Stimulated activated CD8-positive, alpha-beta memory T cell treated with anti-CD3 and anti-CD28 coated beads, Interleukin-7, amount 100 ng/mL, for 1 hour (primary cell): ENCODE measurements at places on chromosomes 7 and 10.

DNA sequence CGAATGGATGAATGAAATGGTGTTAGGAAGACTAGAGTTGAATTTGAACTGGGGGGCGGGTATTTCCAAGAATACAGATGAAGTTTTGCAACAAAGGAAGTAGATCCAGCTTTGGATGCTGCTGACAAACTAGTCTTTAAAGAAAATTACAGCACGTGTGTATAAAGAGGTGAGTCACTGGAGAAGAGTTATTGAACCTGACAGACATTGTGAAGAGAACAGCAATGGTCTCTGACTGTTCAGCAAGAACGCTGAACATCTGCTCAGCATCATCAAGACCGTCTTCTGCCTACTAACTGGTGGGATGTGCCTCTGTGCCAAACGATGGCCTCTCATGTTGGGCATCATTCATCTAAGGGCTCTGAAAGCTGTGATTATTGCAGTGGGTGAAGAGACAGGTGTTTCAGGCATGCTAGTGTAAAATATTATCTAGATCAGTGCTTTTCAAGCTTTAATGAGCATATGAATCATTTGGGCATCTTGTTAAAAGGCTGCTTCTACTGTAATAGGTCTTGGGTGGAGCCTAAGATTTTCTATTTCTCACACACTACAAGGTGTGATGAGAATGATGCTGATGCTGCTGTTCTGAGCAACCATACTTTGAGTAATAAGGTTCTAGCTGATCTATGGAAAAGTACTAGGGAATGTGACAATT is 291.3 kb downstream of the PTEN start:
- DNase-seq, result no peak

- no peak for DNase-seq
Measured at GRCh38 chr7:98771941-98772603, 97.7 kb downstream of the TMEM130 start.

- no peak for DNase-seq
Measured at GRCh38 chr7:155803418-155804376, 8.6 kb downstream of the SHH start.

DNA sequence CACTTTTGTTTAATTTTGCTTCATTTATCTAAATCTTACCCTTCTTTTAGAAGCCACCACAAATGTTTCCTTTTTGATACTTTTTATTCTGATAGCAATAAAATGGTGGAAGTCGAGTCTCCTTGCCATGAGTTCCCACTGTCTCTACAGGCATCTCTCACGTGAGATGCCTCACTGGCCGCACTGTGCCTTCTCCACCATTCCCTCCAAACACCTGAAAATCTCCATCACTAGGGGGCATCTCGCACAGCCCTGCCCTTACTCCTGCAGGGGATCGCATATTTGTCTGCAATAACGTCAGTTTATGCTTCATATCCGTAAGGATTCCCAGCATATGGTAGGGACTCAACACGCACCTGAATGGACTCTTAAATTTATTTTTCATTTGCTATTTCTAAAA is 56.3 kb upstream of the NCAPG2 start:
- DNase-seq, result no peak

- no peak for DNase-seq
Measured at GRCh38 chr10:50470345-50470744, 153.4 kb downstream of the SGMS1 start.

DNA sequence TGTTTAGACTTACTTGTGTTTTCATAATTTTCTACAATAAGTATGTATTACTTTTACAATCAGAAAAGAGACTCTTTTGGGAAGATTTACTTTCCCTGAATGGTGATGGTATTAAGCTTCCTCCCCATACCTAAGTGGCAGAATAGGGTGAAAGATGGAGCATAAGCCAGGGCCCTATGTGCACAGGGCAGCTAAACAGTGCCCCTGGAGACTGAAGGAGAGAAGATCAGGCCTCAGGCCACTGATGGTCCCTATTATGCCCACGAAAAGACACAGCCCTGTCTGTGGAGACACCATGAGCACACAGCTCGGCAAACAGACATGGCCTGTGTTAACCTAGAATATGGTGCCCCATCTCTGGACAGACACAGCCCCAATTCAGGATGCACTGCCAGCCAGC is 139.4 kb downstream of the OAT start:
- DNase-seq, result no peak

GRCh38 chr10:51052163-51052562 is 22.1 kb upstream of the PRKG1 start:
- no peak for DNase-seq

DNA sequence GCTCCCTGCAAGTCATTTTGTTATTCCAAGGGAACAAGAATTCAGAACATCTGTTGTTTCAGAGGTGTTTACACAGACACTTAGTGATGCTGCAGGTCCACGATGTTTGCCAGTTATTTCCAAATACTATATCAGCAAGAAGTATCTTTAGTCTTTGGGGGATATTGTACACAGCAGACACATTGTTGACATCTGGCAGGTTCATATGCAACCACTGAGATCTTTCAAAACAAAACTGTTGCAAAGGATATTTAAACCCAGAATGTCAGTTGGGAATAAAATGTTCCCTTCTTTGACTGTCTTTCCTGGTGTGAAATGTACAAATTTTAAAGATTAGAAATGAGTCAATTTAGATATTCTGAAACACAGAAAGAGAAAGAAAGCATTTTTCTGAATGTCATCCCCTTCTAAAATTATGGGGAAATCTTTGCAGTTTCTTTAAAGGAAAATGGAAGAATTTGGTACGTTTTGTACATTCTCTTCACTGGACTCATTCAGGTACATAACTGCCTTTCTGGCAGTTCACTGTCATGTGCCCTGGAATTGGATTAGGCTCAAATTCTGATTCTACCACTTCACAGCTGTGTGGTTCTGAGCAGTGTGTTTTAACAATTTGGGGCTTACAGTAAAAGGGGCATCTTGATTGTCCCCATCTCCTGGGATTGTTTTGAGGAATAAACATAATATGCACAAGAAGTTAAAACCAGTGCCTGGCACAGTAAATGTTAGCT is 40.3 kb upstream of the CELF2 start:
- no peak for DNase-seq

- no peak for DNase-seq
Measured at GRCh38 chr7:88208521-88208920, 11.3 kb downstream of the SRI start.

DNA sequence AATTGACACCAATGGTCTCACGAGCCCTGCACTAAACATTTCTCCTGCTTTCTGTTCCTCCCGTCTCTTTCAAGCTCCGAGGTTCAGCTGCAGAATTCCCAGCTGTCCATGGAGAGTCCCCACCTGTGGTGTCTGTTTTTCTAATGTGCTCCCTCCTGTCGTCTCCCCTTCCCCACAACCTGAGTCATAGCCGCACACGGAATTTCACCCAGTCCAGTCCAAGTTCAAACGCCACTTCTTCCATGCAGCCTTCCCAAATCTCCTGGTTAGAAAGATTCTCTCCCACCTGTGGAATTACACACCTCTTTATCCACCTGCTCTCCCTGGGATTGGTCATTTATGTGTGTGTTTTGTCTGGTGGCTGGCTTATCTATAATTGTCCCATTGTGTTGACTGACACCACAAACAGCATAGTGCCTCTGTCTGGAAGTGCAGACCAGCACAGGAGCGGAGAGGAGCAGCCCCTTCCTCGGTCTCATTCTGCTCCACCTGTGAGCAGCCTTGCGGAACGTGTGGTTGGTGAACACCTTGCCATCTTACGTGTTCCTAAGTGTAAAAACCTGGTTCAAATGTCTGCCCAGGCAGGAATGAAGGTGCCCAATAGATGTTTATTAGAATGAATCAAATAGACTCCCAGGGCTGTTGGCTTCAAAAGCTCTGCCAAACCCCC is 3.3 kb upstream of the DIP2C start:
- no peak for DNase-seq

GRCh38 chr7:23542752-23543151 is 11.0 kb upstream of the TRA2A start:
- DNase-seq, result no peak

DNA sequence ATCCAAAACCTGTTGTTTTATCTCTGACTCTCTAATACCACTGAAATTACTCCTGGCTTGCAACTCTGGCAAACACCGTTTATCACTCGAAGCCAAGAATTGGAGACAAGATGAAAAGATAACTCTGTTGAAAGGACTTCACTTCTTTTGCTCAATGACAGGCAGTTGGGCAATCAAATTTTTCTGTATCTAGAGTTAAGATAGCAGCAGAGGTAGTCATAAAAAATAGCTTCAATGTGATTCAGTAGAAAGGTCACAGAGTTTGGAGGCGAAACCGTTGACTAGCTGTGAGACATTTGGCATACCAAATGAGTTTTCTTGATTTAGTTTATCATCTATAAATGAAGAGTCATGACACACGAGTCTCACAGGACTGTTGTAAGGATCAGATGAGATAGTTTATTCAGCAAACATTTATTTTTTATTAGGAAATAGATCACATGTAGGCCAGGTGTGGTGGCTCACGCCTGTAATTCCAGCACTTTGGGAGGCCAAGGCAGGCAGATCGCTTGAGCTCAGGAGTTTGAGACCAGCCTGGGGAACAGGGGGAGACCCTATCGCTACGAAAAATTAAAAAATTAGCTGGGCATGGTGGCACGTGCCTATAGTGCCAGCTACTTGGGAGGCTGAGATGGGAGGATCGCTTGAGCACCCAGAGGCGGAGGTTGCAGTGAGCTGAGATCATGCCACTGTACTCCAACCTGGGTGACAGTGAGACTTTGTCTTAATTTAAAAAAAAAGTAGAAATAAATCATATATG is 23.6 kb downstream of the AKR1B1 start:
- DNase-seq, result no peak

DNA sequence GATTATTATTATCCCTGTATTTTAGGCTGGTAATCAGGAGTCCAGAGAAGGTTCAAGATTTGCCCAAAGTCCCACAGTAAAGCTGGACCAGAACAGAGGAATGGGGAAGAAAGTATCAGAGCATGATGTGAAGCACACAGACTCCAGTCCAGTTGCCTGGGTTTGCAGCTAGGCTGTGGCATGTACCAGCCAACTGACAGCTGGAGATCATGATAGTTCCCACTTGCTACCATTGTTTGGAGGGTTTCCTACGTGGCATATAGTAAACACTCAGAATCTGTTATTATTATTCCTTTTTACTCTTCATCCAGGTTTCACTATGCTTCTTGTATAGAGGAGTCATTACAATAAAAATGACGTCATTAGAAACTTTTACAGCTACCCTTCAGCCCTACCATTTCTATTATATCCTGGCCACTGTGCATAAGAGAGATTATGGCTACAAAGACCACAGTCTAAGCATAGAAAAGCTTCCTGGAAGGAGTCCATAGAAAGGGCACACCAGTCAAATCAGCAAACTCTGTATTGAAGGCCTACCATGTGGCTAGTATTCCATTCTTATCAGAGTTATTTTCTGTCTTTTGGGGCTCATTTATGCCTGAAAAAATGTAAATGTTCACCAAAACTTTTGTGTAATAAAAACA is 66.6 kb downstream of the MTPN start:
- no peak for DNase-seq

GRCh38 chr7:55520426-55521140 is 51.7 kb downstream of the VOPP1 start:
- no peak for DNase-seq

DNA sequence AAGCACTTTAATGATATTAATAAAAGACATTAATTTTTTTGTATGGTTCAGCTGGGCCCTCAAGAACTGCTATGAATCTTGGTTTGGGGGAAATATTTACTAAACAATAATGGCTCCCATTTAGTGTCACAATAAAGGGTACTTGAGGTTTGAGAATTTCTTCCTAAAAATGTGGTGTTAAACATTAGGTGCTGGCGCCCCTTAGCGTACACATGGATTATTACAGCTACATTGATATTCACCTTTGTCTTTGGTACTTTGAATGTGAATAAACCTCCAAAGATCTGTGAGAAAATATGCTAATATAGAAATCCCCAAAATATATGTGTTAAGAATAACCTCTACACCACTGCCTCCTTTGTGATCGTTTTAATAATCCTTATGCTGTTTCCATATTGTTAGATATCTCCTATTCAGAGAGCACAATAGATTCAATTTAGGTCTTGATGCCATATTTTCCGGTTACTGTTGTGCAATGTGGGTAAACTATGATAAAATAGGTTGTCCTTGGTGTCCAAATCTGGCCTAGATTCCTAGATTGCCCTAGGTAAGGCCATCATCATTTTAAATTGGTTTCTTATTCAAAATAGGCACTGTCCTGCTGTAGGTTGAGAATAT is 161.8 kb upstream of the CACNA2D1 start:
- no peak for DNase-seq

GRCh38 chr7:85119934-85120333 is 66.9 kb downstream of the SEMA3D start:
- no peak for DNase-seq

DNA sequence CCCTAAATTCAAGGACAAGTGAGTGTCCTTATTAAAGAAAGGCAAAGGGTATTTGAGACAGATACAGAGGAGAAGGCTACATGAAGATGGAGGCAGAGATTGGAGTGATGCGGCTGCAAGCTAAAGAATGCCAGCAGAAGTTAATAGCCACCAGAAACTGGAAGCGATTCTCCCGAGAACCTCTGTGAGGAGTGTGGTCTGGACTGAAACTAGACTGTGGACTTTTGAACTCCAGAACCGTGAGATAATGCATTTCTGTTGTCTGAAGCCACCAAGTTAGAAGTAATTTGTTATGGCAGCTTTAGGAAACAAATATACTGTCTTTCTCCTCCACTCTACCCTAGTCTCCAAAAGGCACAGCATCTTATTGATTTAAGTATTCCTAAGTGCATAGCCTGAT is 80.3 kb upstream of the CREB5 start:
- no peak for DNase-seq

GRCh38 chr10:55283031-55283430 is 482.0 kb upstream of the PCDH15 start:
- DNase-seq, result no peak

DNA sequence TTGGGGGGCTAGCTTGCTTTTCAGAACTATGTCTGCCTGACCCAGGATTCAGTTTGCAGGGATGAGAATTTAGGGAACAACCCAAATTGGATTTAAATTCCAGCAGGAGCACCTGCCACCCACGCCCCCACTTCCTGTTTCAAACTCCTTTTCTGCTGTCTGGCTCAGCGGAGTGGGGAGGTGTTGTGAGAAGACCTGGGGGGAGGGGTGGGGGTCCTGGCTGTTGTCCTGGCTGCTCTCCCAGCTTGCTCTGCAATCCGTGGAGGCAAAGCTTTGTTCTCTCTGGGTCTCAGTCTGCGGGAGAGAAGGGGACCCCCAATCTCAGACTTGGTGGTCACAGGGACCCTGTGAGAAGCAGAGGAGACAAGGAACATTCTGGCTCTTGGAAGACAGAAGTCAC is 799 bp downstream of the KCNK18 start:
- no peak for DNase-seq

GRCh38 chr7:128785738-128786137 is 6.0 kb upstream of the CCDC136 start:
- no peak for DNase-seq

- DNase-seq, result no peak
Measured at GRCh38 chr7:79531905-79532664, 78.6 kb upstream of the MAGI2 start.

GRCh38 chr10:102274062-102274461 is 28.7 kb downstream of the GBF1 start:
- no peak for DNase-seq

- DNase-seq, result no peak
Measured at GRCh38 chr10:123297175-123297574, 143.0 kb downstream of the BUB3 start.

GRCh38 chr10:93073539-93074146 is at the start of gene CYP26A1:
TSS of gene CYP26A1 (plus strand) at chr10:93073893. CDS start at chr10:93073935, 42 bp downstream.
- no peak for DNase-seq
